ENCODE measurements at places on chromosomes 16 and 17.
A peak's percentile ranks its signal among the peaks of the same experiment; 100 is the strongest.

DNA sequence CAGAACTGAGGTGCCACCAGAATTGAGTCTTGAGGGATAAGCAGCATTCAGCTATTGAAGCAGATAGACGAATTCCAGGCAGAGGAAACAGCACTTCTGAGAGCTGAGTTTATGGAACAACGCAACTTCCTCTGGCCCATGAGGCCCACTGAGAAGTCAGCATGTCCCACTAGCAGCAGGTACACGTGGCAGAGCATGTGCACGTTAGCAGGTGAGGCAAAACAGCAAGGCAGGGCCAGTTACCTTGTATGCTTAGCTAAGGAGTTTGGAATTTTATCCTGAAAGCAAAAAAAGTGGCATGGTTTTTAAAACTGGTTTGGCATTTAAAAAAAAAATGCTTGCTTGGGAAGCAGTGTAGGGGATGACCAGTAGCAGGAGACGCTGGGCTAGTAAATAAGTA is 305.6 kb downstream of the CPPED1 start:
- no peak for DNase-seq

GRCh38 chr17:29977836-29978235 is 36.4 kb downstream of the EFCAB5 start:
- no peak for DNase-seq

DNA sequence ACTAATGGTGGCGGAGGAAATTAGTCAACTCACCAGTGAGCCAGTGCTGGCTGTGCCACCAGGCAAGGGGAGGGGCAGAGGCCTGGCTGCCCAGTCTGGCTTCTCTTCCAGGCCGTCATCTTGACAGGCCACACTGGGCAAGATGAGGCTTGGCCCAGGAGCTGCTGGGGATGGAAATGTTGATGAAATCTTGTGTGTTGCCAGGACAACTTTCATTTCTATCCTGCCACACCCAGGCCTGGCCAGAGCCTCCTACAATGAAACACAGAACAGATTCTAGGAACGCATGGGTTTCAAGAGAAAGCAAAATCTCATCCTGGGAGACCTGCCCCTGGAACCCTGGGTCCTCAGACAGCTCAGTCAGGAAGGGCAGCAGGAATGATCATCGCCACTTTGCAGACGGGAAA is 9.3 kb downstream of the HEXIM2 start:
- DNase-seq: peak; percentile 74

DNA sequence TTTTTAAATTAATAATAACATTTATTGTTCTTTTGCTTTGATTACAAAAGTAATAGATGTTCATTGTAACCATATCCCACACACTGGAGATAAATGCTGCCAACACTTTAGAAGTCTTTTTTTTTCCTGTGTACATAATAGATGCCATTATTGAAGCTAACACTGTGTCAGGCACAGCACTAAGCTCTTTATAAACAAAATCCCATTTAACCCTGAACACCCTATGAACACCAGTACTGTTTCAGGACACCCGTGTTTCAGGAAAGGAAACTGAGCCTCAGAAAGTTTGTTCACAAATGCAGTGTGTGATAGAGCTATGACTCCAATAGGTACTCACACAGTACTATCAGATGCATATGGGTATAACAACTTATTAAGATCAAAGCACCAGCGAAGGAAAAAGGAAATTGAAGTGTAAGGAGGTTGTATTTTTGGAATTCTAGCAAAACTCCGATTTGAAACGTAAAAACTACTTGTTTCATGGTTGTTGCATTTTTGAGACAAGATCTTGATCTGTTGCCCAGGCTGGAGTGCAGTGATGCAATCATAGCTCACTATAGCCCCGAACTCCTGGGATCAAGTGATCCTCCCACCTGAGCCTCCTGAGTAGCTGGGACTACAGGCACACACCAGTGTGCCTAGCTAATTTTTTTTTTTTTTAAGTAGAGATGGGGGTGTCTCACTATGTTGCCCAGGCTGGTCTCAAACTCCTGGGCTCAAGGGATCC is 2.0 kb upstream of the KIFC3 start:
- no peak for DNase-seq

GRCh38 chr16:19488213-19488640 is 33.7 kb downstream of the GDE1 start:
- DNase-seq: no peak

DNA sequence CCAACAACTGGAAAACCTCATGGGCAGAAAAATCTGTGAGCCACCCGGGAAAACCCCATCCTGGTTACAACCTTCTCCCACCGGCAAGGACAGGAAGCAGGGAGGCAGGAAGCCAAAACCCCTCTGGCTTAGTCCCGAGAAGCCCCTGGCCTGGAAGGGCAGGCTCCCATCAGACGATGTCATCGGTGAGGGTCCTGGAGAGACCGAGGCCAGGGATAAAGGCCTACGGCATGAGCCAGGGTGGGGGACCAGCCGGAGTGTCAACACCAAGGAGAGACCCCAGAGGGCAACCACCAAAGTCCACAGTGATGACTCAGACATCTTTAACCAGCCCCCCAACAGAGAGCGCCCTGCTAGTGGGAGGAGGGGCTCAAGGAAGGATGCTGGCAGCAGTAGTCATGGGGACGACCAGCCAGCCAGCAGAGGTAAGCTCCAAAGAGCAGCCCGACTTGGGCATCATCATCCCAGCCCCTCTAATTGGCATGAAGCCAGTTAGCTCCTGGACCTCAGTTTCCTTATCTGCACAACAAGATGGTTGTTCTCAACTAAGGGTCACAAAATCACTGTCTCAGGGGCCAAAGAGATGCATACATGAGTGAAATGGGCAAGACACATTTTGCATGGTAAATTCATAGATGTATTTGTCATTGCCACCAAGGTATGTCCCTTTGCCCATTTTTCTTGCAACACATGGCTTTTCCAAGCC is 190.7 kb downstream of the KATNIP start:
- DNase-seq: no peak

GRCh38 chr17:47099451-47099986 is 89.6 kb downstream of the CDC27 start:
- no peak for DNase-seq

GRCh38 chr17:40539711-40540411 is 25.4 kb downstream of the CCR7 start:
- peak; percentile 49 for DNase-seq

- no peak for DNase-seq
Measured at GRCh38 chr17:75082683-75083082, 5.1 kb upstream of the SLC16A5 start.

- DNase-seq: no peak
Measured at GRCh38 chr17:20074489-20074888, 65.3 kb downstream of the SPECC1 start.

GRCh38 chr16:11996433-11997330 is 20.1 kb downstream of the SNX29 start:
- DNase-seq: no peak

DNA sequence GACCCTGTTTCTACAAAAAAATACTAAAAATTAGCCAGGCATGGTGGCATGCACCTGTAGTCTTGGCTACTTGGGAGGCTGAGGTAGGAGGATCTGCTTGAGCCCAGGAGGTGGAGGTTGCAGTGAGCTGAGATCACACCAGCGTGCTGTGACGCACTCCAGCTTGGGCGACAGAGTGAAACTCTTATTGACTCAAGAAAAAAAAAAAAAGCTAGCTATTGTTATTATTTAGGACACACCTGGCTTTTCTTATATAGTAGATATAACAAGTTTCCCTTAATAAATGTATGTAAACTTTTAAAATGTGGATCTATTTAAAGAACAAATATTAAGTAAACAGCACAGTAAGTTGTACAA is 1.8 kb downstream of the RABEP2 start:
- DNase-seq: no peak

GRCh38 chr17:13437966-13438779 is 163.6 kb downstream of the HS3ST3A1 start:
- peak; percentile 77 for DNase-seq

GRCh38 chr17:82234211-82235055 is 5.6 kb downstream of the SLC16A3 start:
- peak; percentile 88 for DNase-seq

DNA sequence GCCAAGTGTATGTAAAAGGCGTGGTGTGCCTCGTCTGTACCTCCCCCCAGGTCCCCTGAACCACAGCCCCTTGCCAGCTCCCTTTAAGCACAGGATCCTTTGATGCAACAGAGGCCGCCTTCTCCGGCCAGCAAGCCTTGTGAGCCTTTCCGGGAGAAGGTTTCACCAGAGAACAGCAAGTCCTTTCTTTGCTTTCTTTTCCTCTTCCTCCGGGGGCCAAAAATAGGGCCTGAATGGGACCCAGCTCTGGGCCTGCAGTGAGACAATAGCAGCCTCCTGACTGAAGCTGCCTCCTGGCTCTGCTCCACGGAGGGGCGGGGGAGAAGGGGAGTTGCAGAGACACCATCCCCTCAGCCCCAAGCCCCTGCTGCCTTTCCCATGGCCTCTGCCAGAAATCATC is 9.0 kb downstream of the ADGRG1 start:
- no peak for DNase-seq

DNA sequence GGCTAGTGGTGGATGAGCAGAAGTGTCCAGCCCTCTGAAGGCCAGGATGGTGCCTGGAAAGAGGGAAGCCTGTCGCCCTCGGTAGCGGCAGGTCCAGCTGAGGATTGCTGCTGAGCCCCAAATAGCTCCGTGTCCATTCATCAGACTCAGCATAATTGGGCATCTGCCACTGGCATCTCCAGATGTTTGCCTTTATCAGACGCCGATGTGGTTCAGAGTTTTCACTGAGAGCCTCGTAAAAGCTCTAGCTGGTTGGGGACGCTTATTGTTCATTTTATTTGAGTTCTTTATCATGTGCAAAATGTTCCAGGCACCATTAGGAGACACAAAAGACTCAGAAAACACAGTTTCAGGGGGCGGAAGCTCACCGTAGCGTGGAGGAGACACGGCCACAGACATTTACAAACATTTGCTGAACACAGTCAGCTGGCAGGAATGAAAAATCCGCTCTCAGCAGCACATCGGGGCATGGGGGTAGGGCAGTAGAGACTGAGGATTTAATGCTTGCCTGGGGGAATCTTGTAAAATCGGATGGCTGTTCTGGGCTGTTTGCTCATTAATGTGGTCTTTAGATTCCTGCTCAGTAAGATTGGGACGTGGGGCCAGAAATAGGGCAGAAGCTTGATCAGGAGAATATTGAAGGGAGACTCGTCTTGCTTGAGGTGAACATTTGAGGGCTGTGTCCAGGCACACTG is 41.7 kb downstream of the SMPD3 start:
- peak; percentile 76 for DNase-seq

- peak; percentile 90 for DNase-seq
Measured at GRCh38 chr17:32520104-32520701, 33.4 kb downstream of the CDK5R1 start.

- no peak for DNase-seq
Measured at GRCh38 chr16:17606460-17606859, 135.7 kb upstream of the XYLT1 start.

DNA sequence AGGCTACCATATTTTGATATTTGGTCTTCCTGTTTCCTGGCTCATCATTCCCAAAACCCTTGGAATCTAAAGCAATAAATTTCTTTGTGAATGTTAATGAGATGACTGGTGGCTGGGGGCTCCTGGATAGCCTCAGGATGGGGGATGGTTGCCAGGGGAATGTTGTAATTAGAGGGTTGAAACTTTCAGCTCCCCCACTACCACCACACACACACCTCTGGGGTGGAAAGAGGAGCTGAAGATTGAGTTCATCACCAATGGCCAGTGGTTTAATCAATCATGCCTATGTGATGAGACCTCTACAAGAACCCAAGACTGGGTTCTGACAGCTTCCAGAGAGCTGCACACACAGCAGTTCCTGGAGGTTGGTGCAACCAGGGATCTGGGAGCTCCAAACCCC is 59.1 kb downstream of the HS3ST3A1 start:
- peak; percentile 66 for DNase-seq

- DNase-seq: peak; percentile 76
Measured at GRCh38 chr17:51653878-51654277, 393.5 kb downstream of the UTP18 start.

- DNase-seq: no peak
Measured at GRCh38 chr17:1758807-1759206, 3.1 kb upstream of the SERPINF1 start.

DNA sequence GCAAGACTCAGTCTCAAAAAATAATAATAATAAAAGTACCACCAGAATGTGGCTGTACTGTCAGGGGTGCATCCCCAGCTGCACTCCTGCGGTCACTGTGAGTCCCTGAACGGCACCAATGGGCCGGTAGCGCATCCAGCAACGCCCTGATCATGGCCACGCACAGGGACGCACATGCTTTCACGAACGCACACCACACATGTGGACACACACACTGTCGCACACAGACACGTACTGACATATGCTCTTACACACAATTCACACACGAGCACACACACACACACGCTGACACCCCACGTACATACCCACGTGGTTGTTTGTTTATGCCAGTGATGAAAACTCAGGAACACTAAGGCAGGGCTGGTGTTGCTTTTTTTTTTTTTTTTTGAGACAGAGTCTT is 21.8 kb downstream of the DOC2B start:
- DNase-seq: no peak

DNA sequence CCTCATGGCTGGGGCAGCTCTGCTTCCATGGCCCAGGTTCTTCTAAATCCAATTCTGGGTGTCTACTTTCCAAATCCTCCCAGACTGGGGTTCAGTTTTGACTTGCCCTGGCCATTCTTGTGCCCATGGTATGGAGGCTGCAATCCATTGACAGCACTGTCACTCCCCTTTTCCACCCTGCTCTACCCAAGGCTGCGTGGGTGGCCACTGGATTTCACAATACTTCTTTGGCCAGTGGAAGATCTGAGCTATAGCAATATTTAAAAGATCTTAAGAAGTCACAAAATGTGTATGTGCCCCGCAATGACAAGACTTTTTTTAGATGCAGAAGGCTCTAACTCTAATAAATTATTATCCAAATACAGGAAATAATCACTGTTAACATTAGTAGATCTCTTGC is 329.4 kb upstream of the CCL2 start:
- DNase-seq: no peak

DNA sequence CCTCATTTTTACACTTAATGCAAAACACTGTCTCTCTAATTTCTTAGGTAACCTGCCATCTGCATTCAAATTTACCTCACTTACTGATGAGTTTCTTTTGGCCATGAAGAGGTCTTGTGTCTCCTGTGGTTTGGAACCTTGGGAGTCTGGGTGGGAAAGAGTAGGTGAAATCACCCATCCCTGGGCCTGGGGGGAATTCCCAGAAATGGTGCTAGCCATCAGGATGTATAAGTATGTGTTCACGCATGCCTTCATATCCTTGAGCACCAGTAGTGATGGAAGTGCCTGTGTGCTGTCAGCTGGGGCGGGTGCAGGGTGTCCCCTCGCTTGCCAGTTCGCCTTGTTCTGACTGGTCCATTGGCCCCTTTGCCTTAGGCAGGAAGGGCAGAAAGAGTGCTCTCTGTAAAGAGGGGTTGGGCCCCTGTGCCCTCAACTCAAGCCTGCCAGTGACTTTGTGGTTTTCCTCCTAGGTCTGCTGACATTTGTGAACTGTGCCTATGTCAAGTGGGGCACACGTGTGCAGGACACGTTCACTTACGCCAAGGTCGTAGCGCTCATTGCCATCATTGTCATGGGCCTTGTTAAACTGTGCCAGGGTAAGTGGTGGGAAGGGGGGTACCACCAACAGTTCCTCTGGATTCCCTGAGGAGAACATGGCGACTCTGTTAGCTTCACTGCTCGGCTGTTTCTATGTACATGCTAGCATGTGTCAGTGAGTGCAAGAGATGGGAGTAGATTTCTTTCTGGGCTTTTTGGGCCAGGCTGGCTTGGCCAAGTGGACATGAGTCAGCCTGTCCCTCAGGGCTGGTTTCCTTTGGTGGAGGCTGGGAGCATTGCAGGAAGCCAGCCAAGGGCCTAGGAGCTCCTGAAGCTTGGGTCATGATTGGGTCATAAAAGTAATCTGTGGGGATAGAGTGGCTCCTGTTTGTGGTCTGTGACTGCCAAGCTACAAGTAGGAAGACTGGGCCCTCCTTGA is 23.2 kb downstream of the SLC7A6OS start:
- peak; percentile 71 for DNase-seq
